SK-N-SH (cell line): ENCODE measurements at places on chromosomes 6 and 20.

GRCh38 chr6:137046871-137047412 lies 2.2 kb upstream of the IL20RA start:
- no peak for DNase-seq

- DNase-seq: peak; percentile 34
These were observed 746 bp upstream of the PRND start for GRCh38 chr20:4720977-4721349.

- no peak for DNase-seq
These were observed 23.4 kb upstream of the PTGIS start for GRCh38 chr20:49591217-49591865.

DNA sequence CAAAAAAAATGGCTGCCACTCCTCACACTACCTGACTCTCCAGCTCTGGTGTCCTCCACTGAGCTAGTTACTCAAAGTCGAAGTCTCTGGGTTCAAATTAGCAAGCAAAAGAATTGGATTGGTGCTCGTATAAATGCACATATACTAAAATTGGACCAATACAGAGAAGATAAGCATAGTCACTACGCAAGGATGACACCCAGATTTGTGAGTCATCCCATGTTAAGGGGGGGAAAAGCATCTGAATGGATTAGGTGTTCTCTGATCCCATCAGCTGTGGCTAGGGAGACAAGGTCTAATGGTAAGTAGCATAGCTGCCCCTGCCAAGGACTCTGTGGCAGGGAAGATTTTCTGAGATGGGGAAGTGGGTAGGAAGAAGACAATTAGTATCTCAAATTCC lies 18.3 kb upstream of the AMD1 start:
- no peak for DNase-seq

GRCh38 chr20:37511610-37512275 lies 9.3 kb upstream of the NNAT start:
- DNase-seq: no peak

DNA sequence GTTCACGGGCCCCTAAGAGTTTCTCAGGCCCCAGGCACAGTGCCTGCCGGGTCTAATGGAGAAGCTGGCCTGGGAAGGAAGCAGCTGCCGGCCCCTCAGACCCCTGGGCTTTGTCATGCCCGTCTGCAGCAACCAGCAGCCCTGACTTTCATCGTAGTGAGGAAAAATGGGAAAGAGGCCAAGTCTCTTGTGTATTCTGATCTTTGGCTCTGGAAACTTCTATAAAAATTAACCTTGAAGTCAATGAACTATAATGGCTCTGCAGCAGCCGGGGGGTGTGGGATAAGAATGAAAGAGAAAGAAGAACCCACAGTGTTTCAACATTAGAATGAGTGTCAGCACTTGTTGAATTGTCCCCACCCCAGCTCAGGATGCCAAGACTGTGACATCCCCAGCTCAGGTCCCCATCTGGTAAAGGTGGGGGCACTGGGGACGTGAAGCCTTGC lies 12.9 kb downstream of the TGM2 start:
- DNase-seq: peak; percentile 91

DNA sequence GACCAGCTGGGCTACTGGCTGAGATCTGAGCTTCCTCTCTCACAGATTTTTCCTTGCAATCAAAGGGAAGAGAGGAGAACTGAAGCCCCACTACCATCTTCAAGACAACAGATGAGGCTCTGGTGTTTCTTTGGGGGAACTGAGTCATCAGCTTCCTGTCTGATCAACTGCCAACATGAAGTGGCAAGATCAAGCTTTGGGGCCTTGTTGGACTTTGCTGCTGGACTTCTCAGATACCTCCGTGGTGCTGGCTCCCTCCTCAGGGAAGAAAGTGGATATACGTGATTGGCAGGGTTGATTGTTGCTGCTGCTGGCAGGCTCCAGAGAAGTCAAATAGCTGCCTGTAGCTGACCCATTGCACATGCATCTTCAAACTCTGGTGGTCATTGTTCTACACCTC lies 3.6 kb upstream of the TOX2 start:
- no peak for DNase-seq

- no peak for DNase-seq
These were observed 20.8 kb downstream of the SRC start for GRCh38 chr20:37366743-37367142.

- DNase-seq: peak; percentile 78
These were observed 1.4 kb upstream of the LAMA5 start for GRCh38 chr20:62368392-62368975.

DNA sequence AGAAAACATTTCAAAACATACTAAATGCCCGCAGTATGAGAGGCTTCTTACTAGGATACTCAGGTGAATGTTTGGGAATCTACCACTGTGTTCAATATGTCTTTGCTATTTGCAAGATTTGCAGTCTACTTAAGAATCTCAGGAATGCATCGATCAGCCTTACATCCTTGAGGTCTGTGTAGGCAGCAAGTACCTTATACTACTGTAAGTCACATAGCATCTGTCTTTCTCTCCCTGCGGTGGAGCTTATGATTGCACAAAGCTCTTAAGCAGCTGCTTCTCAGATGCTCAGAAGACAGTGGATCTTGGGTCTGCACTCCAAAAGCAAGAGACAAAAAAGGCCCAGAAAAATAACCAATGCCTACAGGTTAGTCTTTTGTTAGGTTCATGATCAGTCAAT lies 21.4 kb downstream of the PCSK2 start:
- no peak for DNase-seq

DNA sequence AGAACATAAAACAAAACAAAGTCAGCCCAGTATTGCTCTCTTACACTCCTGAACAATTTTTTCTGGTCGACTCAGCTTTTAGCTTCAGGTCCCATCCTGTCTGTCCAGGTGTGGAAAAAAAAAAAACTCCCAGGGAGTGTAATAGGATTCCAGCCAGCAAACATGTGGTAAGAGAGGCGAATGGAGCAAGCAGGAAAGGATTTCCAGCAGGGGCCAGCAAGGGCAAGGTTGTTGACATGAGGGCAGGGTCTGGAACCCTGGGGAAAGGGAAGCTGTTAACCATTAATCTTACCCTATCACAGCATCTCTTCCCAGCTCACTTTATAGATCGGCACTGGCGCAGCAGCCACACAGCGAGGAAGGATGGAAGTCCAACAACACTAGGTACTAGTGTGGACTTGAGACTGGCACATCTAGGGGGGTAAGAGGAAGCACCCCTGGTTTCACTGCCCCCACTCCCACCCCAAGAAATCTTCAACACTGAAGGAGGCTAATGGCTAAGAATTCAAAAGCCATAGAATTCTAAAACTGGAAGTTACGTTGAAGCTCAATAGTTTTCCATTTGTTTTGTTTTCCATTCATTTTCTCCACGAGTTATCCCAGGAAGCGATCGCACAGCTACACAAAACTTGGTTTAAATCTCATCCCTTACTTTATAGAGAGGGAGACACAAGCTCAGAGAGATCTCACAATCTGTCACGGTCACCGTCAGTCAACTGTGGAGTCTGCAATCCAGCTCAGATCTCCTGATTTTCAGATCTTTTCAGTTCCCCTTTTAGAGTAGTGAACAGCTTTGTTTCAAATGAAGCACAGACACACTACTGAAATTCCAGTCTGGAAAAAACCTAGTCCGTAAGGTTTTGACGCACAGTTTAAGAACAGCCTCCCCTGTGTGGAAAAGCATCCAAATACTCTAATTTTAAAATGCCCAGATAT lies 53.3 kb downstream of the SLC22A23 start:
- DNase-seq: no peak

GRCh38 chr6:75084872-75085381 lies 120.9 kb downstream of the COL12A1 start:
- no peak for DNase-seq

DNA sequence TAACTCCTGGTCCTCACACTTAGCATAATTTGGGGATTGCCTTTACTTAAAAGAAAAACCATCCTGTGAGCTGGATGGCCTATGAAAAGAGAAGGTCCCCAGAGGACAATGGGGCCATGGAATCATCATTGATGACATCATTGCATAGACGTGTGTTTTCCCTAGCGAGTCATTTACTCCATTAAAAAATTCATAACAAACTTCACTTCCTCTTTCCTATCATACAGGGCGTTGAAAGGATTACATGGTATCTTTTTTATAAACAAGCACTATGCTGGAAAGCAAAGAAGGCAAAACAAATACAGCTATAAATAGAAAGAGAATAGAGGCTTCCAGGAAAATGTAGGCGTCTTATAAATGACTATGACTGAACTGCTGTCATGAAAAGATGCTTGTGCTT lies 11.3 kb upstream of the COL12A1 start:
- no peak for DNase-seq

DNA sequence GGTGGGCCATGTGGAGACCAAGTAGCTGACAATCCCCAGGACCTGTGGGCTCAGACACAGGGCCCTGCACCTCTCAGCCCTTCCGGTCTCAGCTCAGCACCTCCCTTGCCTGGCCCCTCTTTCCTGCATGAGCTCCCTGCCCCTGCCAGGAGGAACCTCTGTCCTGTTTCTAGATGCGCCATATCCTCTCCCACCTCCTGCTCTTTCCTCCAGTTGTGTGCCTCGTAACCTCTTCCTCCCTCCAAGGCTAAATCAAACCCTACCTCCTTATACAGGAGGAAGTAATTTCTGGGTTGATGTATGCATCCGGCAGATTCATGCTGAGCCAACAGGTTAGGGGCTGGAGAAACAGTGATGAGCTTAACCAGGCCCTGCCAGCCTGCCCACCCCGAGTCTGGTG lies 30.9 kb downstream of the ITPR3 start:
- no peak for DNase-seq

GRCh38 chr20:38152621-38153221 lies 12.3 kb downstream of the TGM2 start:
- DNase-seq: peak; percentile 91

- peak; percentile 12 for DNase-seq
These were observed 6.8 kb downstream of the SLC17A9 start for GRCh38 chr20:62959101-62959971.

DNA sequence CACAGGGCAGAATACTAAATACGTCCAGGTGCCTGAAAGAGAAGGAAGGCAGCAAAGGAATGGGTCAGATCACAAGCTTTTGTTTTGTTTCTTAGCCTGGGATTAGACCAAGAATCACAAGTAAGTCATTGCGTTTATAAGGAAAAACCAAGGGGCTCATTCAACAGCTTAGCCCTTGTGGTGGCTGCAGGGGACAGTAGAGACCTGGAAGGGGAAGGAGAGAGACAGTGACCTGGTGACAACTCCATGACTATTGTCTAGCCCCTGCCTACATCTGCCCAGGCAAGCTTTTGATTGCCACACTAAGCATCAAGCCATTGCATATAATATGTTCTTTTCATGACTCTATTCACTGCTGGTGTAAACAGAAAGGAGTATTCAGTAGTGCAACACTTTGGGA lies 30.2 kb upstream of the TBC1D7 start:
- no peak for DNase-seq

DNA sequence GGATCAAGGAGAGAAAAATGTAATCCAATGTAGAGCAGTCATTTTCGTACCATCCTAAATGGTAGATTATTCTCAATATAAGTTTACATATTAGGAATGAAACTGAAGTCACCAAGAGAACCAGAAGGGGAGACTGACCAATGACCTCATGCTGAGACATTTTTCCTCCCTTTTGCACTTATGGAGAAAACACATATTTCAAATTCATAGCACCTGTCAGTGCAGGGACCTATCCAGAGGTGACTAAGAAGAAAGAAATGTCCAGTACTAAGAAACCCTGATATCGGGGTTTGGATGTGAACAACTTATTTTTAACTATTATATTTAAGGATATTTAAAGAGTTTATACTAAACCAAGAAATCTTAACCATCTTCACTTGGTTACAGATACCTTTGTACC lies 16.6 kb upstream of the LYRM2 start:
- no peak for DNase-seq

DNA sequence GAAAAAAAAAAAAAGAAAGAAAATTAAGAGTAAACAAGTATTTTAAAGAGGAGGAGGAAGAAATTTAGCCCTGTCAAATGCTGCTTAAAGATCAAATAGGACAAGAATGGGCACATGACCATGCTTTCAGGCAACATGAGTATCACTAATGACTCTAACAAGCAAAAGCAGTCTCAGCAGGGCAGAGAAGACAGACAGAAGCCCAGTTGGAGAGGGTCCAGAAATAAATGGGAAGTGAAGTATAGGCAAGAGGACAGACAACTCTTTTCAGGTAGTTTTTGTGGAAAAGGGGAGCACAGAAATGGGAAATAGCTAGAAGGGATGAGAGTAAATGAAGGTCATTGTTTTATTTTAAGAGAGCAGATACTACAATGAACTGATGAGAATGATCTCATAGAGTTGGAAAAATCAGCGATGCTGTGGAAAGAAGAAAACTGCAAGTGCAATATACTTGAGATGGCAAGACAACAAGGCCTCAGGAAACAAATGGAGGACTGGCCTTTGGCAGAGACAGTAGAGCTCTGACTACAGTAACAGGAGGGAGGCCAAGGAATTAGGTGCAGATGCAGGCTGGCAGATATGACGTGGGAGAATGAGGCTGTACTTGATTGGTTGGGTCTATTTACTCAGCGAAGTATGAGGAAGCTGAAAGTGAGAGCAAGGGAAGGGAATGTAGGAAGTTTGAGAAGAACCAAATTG lies 40.3 kb downstream of the KIF6 start:
- no peak for DNase-seq

DNA sequence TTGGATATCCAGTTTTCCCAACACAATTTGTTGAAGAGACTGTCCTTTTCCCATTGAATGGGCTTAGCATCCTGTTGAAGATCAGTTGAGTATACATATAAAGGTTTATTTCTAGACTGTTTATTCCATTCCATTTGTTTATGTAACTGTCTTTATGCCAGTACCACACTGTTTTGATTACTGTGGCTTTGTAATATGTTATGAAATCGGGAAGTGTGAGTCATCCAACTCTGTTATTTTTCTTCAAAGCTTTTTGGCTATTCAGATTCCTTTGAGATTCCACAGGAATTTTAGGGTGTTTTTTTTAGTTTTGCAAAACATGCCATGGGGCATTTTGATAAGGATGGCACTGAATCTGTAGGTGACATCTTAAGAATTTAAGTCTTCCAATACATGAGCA lies 188.3 kb downstream of the BMP7 start:
- DNase-seq: no peak

DNA sequence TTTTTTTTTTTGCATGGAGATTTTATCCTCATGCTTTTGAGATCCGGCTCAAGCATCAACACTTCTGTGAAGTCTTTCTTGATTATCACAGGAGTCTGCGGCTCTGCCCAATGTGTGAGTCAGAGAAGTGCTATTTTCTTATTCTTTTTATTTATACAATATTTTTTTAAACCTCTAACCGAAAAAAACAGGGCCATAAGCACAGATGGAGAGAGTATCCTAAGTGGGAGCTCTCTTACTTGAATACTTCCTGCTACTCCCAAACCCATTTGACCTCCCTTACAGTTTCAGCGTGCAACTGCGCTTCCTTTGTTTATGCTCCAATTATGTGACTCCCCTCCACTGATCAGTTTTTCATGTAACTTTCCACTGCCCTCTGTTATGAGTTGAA lies 8.7 kb upstream of the ATXN1 start:
- no peak for DNase-seq
